Uterus (tissue), 4 donors: ENCODE measurements at places on chromosomes 16 and 17.

DNA sequence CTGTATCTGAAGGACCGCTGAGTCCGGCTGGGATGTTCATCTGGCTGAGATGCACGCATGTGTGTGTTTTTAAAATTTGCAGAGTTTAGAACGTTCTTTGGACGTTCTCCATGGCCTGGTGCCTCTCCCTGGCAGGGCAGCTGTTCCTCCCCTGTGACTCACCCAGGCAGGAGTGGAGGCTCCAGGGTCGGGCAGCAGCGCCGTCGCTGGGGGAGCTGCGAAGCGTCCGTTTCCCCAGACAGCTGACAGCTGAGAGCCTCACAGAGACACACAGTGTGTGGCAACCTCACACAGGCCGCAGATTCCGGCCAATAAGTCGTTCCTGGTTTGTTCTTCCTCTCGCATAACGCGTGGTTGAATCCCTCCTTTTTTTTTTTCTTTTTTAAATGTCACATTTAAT, 80.6 kb downstream of the OR1D5 start:
- DNase-seq: peak; percentile 91

DNA sequence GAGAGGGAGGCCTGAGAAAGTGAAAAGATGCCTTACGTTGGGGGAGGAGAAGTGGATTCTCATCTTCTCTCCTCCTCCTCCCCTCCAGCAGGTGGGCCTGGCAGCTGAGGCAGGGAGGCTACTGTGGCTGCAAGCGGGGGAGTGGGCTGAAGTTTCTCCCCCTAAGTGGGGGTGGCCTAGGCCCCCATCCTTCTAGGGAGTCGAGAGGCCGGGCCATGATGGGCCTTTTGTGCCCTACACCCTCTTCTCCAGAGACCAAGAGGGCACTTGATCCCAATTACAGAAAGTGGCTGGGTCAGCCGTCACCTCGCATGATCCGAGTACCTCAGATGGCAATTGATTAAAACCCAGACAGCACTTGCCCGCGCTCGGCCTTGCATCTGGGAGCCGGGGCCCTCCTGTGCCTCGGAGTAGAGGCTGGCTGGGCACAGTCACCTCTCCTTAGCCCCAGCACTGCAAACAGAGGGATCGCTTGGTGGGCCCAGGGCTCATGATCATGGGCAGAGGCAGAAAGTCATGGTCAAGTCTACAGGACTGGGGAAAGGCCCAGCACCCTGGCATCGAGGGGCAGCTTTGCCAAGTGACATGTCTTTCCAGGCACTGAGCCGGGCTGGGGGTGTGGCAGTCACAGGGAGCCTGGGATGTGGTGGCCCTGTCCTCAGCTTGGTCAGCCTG, 78.3 kb downstream of the IRX5 start:
- no peak for DNase-seq

DNA sequence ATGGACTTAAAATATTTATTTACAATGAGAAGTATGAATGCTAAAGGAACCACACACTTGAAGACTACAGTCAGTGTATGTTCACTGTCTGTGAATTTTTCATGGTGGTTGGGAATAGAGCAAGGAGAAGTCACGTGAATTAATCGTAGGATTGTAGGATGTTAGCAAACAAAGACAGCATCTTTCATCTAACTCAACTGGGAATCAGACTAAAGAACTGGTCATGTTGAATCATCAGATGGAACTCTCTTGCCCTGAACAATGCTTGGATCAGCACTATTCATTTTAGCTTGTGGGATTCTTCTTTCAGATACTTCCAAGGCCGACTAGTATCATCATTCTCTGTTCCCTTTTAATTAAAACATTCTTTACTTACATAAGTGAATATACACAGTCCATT, 18.1 kb downstream of the KCNJ2 start:
- no peak for DNase-seq

GRCh38 chr16:17177242-17177958, 293.4 kb downstream of the XYLT1 start:
- no peak for DNase-seq

DNA sequence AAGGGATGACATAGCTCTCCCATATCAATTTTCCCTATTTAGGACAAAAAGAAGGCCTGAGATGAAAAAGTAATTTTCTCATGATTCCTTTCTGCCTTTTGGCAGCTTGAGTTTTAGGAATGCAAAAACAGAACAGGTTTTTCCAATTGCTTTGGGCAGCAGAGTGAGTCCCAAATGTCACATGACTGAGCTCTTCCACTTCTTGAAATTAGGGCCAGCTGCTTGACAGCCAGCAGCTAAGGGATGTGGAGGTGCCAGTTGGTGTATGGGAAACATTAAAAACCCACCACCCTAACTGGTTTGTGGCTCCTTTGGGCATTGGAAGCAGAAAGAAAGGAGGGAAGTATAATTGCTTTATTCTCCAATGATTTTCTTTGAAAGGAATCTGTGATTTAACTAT, 133.8 kb upstream of the FAM20A start:
- no peak for DNase-seq
